ENCODE measurements at places on chromosomes 1 and 21.

DNA sequence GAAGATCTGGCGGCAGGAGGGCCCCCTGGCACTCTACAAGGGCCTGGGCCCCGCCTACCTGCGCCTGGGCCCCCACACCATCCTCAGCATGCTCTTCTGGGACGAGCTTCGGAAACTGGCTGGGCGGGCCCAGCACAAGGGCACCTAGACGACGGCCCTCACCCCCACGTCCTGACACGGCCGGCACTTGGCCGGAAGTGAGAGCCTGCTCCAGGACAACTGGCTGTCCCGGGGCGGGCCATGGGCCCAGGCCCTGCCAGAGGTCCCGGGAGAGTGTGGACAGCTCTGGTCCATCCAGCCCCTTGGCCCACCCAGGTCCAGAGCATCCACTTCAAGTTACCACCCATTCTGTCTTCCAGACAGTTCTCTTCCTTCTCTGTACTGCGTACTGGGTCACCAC lies 3.0 kb upstream of the TMEM82 start:
- no peak for DNase-seq

DNA sequence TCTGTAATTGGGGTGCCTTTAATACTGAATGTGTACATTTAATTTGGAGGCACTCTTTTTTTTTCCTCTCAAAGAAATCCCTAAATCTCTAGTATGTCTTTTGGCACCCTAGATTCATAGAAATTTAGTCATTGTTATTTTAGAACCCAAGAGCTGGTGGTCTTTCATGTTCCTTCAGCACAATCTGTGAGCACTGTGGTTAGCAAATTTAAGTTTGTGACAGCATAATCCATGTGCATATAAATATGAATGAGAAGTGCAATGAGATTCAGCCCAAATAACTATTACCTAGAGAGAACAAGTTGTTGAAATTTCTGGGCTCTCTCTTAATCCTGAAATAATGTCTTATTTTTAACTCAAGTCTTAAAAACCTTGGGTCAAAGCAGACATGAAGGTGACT lies 4.5 kb downstream of the PPP1R8 start:
- DNase-seq, result no peak

GRCh38 chr21:34198231-34199120 lies 125.1 kb downstream of the MRPS6 start:
- DNase-seq, result no peak

GRCh38 chr21:33396436-33396835 lies 6.8 kb upstream of the IFNGR2 start:
- DNase-seq, result no peak

DNA sequence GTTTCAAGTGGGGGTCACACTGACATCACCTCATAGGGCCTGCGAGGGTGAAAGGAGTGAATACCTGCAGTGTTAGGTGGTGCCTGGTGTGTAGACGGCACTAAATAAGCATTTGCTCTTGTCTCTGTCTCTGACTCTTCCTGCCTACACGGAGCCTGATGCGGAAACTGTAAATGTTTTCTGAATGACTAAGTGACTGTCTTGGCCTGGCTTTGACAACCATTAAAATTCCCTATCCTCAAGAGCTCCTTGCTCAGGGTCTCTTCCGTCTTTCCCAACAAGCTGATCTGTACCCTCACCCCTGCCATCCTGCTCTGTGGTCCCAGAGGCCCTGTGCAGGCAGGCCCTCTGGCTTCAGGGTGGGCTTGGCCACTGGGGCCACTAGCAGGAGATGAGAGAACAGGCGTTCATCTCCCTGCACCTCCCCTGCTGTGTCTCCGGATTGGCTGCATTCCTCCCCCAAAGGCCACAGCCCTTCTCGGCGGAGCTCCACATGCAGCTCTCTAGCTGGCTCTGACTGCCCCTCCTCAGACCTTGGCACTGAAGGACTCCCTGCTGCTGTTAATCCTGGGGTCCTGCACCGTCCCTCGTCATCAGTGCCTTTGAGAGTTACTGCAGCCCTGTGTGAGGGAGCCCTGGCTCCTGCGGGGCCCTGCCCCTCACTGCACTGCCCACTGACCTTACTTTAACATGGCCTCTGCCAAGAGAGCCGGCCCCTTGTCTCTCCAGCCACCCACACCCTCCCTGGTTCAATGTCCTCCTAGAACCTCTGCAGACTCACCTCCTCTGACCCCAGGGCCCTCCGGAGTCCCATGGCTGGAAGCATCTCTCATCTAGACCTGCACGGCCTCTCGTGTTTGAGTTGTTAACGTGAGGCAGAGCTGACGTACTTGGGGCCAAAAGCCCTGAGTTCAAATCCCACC lies 211.1 kb downstream of the MATN1 start:
- no peak for DNase-seq

DNA sequence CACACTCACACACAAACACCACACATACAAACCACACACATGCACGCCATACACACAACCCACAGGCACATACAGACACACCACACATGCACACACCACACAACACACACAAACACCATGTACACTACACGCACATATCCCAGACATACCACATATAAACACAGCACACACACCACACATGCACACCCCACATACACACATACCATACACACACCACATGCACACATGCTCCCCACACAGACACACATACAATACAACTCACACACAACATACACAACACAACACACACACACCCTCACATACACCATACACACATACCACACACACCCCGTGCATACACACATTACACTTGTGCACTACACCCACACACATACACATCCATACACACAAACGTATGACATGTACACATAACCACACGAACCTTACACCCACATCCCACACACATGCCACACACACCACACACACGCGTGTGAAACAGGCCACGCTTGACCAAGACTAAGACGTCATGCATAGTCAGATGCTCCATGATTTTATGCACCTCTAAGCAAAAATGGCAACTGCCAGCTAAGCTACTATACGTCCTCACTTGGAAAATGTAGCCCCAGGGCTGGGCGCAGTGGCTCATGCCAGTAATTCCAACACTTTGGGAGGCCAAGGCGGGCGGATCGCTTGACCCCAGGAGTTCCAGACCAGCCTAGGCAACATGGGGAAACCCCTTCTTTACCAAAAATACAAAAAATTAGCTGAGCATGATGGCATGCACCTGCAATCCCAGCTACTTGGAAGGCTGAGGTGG lies 77.4 kb upstream of the TMPRSS2 start:
- no peak for DNase-seq

- DNase-seq, result no peak
Measured at GRCh38 chr21:36929622-36930021, 36.8 kb downstream of the HLCS start.

GRCh38 chr1:173410133-173410793 lies 66.9 kb upstream of the PRDX6 start:
- no peak for DNase-seq
